ENCODE measurements at places on chromosomes 2 and 18.

GRCh38 chr2:226631671-226632070 is 167.9 kb downstream of the IRS1 start:
- DNase-seq = no peak

DNA sequence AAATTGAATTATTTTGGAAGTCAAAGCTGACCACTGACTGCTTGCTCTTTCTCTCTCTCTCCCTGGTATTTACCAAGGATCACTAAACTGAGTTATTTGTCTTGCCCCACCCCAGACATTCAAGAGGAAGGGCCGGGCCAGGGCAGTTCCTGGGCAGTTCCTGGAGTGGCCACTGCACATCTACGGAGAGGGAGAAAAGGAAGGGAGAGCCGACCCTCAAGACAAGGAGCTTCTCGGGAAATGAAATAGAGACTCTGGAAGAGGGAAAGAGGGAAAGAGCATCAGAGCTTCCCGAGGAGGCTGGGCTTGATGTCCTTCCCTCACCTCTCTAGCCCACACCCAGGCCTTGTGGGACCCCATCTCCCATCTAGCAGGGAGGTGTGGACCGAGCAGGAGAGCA is 83.1 kb downstream of the SEPTIN10 start:
- DNase-seq = no peak

- DNase-seq = no peak
These were observed 146.3 kb downstream of the TDRD15 start for GRCh38 chr2:21270083-21270491.

DNA sequence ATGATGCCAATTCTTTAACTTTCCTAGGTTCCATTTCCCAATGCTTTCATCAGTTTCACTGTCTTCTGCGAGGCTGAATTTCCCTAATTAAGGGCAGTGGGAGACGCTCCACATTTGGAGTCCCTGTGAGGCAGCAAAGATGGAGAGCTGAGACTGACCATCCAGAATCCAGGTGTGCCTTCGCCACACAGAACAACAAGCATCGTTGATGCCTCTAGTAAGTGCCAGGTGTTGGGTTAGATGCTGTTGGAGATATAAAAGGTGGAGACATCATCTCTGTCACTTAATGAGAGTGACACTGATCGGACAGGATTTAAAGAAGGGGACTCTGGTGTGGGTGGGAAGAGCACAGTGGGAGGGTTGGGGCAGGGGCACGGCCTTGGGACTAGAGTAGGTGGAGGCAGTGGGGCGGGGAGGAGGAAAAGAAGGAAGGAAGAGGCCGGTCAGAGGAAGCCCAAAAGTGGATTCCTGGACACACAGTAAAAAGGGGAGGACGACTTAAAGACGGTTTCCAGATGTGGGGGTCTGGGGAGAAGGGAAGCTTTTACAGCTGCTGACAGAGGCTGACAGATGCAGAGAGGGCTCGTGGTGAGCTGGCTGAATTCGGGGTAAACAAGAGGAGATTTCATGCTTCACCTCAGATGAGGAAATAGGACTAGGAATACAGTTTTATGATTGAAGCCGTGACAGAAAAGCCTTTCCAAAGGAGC is 113.0 kb downstream of the BCL2 start:
- no peak for DNase-seq

DNA sequence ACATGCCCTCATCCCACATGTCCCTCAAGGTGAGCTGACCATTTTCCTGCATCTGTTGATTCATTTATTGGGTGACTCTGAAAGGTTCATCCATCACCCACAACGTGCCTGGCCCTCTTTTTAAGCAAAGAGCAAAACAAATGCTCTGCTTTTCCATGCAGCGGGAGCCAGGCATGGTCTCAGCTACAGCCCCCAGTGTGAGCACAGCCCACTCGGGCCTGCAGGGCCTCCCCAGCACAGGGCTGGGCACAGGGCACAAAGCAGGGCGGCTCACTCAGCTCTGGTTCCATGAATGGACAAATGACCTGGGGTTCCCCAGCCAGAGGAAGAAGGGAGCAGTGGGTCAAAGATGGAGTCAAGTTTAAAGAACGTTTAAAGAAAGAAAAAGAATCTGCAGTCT is 24.1 kb upstream of the OTOS start:
- no peak for DNase-seq

- no peak for DNase-seq
These were observed 88.6 kb downstream of the FAM168B start for GRCh38 chr2:131004446-131005209.

GRCh38 chr2:136997557-136997956 is 232.2 kb downstream of the THSD7B start:
- no peak for DNase-seq

DNA sequence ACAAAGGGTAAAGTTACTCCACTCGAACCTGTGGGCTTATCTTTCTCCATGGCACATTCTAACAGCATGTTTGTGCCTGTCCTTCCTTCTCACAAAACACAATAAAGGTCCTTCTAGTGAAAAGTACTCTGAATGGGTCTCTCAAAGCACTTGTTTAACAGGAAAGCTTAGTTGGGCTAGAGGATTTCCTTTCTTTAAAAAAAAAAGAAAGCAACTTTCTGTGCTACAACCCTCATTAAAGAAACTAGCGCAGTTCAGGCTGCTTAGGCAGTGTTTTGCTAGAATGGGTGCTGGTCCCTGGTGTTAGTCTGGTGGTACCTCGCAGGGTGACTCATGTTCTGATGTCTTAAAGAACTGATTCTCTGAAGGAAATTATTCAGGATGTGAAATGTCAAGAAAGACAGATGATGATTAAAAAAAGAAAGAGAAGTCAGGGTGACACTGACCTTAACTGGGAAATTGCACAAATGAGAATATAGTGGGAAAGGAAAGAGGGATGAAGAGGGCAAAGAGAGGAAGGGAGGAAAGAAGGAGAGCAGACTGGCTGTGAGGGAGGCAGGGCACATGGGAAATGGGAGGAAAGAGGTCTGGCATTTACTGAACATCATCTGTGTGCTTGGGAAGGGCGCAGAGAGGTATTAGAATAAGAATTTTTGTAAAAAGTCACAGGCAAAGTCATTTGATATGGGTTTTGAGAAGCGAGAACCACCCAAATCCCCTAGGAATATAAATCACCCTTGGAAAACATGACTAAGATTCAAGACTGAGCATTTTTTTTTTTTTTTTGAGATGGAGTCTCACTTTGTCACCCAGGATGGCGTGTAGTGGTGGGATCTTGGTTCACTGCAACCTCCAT is 74.9 kb downstream of the ATP8B1 start:
- no peak for DNase-seq
